Kasumi-1 (cell line): ENCODE measurements at places on chromosomes 13 and 19.

DNA sequence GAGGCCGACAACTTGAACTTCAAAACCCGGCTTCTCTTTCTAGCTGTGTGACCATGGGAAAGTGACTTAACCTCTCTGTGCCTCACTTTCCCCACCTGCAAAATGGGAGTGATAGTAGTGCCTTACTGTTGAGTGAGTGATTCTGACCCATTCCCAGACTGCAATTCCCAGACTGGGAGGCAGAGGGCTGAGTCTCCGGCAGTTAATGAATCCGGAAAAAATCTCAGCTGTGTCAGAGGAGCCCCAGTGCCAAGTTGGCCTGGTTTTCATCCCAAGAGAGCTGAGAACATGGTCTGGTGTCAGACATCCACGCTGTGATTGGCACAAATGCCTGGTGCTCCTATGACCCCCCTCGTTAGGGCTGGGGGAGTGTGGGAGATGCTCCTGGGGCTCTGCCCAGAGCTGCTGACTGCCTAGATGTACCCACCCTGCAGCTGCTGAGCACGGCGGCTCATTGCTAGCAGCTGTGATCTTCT, 50.0 kb downstream of the PIN1 start:
- DNase-seq = no peak

DNA sequence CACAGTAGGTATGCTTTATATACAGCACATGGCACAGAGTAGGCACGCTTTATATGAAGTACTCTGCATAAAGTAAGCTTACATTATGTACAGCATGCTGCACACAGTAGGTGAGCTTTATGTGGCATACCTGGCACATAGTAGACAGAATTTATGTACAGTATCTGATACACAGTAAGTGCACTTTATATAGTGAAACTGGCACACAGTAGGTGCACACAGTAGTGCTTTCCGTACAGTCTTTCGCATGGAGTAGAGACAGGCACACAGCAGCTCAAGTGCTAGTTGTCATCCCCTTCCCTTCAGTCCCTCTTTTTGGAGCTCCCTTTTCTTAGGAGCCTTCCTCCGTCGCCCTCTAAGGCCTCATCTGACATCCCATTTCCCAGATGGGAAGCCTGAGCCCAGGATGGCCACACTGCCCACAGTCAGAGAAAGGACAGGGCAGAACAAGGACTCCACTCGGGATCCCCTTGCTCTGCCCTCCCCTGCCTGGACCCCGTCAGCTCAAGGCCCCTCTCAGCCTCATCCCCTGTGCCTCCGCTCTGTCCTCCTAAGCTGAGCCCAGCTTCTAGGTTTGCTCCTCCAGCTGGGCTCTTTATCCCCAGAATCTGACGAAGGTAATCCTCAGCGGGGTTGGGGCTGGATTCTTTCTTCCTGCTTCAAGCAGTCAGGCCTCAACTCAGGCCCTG, 852 bp upstream of the CYP4F12 start:
- DNase-seq = no peak

- no peak for DNase-seq
Measured at GRCh38 chr13:112711528-112712265, 21.9 kb downstream of the ATP11A start.

- no peak for DNase-seq
Measured at GRCh38 chr13:39107561-39107960, 69.3 kb downstream of the NHLRC3 start.

GRCh38 chr19:46824890-46825730, 25.5 kb downstream of the AP2S1 start:
- DNase-seq = peak; percentile 54
